ENCODE measurements at places on chromosomes 2 and 18.

DNA sequence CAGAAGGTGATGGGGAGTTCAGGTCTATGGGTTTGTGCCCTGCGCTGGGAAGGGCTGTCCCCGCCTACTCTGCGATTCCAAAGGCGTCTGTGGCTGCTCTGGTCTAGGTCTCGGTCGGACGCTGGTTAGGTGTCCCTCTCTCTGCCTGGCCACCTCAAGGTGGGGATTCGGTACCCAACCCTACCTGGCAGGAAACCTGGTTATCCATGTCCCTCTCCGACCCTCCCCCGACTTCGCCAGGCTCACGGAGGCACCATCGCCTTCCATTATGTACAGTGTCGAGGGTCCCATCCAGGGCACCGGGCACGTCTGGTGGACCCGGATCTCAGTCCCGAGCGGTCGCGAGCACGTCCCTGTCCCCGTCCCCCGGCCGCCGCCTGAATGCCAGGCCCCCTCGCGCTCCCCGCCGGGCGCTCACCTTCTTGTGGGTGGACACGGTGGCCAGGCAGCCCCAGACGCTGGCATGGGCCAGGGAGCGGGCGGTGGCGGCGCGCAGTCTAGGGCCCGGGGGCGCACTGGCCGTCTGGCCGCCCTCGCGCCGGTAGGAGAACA lies 628 bp downstream of the CREG2 start:
- no peak for DNase-seq

GRCh38 chr2:211331736-211332135 lies 775.3 kb downstream of the CPS1 start:
- no peak for DNase-seq

DNA sequence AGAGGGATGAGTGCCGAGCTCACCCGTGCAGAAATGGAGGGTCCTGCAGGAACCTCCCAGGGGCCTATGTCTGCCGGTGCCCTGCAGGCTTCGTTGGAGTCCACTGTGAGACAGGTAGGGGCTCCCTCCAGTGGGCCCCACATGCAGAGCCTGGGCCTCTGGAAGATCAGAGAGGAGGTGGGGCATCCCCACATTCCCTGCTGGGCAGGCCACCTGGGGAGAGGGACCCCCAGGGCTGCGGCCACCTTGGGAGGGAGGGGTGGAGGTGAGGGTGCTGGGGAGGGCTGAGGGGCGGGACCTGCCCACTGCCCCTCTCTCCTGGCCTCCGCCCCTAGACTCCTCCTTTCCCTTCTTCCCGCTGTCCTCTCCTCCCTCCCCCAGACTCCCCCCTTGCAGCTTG lies 38.5 kb downstream of the MTERF4 start:
- DNase-seq: no peak

GRCh38 chr18:11962597-11962996 lies 18.7 kb upstream of the IMPA2 start:
- no peak for DNase-seq

DNA sequence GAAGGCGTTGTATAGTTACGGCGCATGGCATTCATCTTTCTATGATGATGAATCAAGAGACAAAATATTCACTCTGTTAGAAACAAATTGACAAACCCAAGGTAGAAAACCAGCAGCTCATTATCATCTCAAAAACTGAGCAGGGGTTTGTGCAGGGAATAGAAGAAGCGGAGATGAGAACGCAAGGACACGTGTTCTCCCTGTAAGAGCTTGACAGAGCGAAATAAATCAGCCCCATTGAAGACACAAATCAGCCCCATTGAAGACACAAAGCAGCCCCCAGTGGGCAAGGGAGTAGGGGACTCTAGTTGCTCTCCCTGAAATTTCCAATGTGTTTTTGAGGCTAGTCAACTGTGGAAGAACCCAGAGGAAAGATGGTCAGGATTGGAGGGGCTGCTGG lies 199.2 kb downstream of the EPHA4 start:
- DNase-seq: no peak

DNA sequence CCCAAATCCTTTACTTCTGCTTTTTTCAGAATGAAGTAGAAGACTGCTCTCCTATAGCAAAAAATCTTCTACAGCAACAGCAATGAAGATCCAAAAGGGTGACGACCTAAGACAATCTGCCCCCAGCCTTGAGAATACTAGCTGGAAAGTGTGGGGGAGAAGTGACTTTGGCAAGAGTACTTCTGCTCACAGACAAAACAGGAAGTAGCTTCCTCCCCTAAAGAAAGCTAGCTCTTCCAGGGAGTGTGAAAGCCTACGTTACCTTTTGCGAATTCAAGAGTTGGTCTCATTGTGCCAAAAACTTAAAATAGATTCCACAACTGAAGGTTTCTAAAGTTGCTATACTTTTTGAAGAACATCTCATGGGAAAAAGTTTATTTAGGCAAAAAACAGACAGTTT lies 1069.2 kb upstream of the CHAC2 start:
- DNase-seq: no peak

DNA sequence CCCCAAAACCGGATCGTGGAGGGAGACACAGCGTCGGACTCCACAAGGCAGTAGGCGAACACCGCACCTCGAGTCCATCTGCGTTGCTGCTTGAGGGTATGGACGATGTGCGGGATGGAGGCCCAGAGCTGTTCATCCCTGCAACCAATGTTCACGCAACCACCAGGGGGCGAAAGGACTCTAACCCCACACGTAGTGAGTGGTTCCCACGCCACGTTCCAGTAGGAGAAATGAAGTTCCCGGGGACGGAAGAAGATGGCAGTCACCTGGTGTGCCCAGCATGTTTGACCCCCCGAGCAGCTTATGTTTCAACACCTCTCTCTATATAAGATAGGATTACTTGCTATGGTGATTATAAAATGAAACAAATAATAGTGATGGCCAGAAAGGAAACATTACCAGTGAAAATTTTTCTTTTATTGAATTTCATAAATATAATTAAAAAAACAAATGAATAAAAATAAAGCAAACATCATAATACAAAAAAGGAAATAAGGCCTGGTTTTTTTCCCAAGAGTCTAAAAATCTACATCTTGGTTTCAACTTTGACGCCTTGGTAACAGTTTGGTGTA lies 184.3 kb downstream of the SH3BP4 start:
- peak; percentile 65 for DNase-seq

DNA sequence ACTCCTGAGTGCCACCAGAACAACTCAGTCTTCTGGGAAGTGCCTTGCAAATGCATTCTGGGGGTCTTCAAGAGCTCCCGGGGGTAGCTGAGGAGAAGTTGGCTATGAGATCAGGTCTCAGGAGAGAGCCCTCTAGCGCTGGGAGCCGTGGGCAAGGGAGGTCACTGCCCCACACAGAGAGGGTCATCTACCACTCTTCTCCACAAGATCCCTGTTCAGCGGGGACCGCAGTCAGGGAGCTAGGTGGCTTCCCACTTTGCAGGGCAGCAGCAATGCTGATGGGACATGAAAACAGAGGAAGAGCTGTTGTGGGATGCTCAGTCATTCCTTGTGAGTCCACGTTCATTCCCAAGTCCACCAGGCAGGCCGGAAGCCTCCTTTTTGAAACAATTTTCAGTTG lies 66.6 kb downstream of the ACKR3 start:
- no peak for DNase-seq

DNA sequence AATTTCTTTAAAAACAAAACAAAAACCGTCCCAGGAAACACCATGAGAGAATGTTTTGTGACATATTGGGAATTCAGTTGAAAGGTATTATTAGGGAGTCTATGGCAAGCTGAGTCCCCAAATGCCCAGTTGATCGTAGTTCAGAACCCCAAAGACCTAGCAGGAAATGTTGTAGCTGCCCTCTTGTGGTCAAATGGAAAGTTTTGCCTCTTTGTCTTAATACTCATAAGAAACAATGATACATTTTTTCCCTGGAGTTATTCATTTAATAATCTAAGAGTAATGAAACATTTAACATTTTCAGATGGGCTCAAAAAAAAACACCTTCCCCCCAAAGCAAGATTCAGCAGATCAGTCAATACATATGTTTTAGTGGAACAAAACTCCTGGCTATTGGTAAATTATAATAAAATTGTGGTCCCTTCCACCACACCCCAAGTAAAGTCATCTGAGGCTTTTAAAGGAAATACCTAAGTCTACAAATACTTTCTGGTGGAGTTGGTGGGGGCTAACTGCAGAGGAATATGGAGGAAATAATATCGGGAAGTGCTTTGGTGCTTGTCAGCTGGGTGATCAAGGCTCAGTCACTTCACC lies 37.8 kb upstream of the EFEMP1 start:
- DNase-seq: peak; percentile 17

GRCh38 chr18:22900558-22901238 lies 32.4 kb upstream of the RBBP8 start:
- no peak for DNase-seq

DNA sequence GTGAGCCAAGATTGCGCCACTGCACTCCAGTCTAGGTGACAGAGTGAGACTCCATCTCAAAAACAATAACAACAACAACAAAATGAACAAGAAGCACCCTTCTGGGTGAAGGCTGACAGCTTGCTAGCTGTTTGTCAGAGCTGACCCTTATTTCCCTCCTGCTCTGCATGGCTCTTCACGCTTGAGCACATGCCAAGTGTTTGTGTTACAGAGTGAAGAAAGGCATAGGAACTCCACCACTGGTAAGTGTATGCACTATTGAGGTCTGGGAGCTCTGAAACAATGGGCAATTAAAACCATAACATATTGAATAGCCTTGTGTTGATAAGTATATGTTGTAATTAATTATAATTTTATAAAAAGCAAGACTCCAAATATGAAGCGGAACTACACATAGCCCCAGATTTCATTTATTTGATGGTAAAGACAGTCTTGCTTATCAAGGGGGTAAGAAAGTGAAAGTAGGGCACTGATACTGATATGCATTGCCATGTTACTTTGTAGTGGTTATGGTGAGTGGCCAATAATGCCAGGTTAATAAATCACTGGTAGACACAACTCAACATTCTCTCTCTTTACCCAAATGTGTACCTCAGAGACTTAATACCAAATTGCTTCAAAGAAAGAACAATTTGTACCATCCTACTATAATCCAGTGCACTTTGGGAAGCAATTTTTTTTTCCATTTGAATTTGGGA lies 163.4 kb downstream of the VWC2L start:
- no peak for DNase-seq

Measured in neuronal stem cell (in vitro differentiated cells).